Fibroblast of gingiva (primary cell): ENCODE measurements at places on chromosomes 12 and 14.

DNA sequence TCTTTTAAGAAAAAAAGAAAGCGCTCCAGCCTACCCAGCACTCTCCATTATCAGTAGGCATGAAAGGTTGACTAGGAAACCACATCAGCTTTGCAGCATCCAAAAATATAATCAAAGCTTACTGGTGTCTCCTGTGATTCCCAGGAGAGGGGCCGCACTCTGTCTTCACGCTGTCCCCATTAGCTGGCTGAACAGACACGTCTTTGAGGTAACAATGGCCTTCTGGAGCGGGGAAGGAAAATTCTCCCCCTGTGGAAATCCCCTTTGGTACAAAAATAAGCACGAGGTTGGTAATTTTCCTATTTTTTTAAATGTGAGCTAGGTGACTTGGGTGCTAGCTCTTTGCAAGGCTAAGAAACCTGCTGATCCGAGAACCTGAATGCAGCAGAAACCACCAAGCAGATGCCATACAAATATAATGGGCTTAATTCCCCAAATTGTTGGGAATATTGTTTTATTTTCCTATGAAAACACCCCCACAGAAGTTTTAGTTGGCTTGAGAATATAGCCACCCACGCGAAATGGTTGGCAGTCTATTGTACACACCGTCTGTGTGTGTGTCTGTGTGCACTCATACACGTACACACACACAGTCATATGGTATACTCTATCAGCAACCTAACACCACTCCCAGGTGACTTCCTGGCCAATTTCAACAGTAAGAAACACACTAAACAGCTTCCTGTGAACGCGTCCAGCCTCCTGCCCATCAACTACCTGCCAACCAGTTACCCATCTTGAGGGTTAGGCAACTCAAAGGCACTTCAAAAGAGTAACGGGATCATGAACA, 71.2 kb downstream of the KSR2 start:
- DNase-seq, result no peak

DNA sequence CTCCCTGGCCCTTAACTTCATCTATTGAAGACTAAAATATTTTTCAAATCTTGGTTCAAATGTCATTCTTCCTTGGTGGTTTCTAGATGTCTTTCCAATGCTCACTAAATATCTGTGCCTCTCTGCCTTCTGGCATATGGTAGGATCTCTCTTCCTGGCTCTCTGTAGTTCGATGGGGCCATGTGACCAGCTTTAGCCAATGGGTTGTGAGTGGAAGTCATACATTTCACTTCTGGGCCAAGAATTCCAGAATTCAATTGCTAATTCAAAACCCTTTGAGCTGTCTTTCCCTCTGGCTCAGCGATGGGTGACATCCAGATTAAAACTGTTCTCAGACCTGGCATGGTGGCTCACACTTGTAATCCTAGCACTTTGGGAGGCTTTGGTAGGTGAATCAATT, 25.8 kb upstream of the CTDSP2 start:
- DNase-seq, result no peak

GRCh38 chr12:52691076-52691840, 11.1 kb upstream of the KRT1 start:
- no peak for DNase-seq

GRCh38 chr12:2124466-2125023, 71.8 kb downstream of the CACNA1C start:
- DNase-seq, result no peak

DNA sequence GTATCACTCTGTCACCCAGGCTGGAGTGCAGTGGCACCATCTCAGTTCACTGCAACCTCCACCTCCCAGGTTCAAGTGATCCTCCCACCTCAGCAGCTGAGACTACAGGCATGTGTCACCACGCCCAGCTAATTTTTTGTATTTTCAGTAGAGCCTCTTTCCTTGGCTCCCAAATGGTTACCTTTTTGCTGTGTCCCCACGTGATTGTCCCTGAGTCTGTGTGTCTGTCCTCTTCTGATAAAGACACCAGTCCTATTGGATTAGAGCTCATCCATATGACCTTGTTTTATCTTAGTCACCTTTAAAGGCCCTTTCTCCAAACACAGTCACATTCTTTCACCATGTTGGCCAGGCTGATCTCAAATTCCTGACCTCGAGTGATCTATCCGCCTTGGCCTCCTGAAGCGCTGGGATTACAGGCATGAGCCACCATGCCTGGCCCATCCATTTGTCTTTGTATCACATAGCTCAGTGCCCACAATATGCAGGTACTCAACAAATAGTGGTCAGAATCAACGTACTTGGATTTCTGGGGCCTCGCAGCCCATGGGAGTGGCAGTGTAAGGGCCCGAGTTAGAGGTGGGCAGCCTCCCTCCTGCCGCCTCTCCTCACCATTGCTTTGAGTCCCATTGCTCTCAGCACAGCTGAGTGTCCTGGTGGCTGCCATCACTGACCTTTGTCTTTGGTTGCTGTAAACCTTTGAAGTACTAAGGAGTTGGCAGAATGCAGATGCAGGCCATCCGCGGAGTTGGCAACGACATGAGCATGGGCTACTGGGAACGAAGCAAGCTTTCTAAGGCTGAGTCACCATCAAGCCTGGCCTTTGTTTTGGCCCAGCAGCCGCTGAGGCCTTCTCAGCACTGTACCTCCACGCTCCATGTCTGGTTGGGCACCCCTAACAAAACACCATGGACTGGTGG, 9.3 kb downstream of the TPCN1 start:
- no peak for DNase-seq

GRCh38 chr12:91511795-91512420, 329.3 kb upstream of the DCN start:
- DNase-seq, result no peak

DNA sequence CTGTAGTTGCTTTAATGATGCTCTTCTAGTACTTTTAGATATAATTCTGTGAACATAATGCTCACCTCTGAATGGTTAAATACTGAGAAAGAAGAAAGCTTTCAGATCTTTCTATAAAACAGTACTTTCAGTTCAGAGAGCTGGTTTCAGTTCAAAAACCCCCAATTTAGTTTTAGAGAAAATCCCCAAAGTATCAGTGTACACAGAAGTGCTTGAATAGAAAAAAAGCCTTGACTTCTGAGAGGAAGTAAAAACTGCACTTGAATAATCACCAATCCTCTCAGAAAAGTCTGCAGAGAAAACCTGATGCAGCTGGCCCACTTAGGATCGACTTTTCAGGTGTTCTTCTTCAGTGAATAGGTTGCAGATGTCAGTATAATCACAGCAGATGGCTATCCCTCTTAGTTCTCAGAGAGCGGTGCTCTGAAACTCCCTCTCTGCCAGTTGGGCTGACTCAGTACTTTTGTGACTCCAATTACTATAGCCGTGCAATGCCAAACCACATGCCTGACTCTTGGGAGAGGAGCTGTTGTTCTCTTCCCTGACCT, 616.3 kb downstream of the LRFN5 start:
- DNase-seq, result peak; percentile 77

GRCh38 chr14:90609376-90609775, 206.9 kb downstream of the TTC7B start:
- DNase-seq, result no peak

GRCh38 chr12:72491426-72491825, 219.3 kb downstream of the TRHDE start:
- DNase-seq, result peak; percentile 34

- DNase-seq, result no peak
Measured at GRCh38 chr12:104957719-104958000, 430 bp downstream of the SLC41A2 start.
